ENCODE measurements at places on chromosomes 1 and 21.

- DNase-seq: no peak
Observed at GRCh38 chr1:226702318-226702956, 36.6 kb downstream of the ITPKB start.

DNA sequence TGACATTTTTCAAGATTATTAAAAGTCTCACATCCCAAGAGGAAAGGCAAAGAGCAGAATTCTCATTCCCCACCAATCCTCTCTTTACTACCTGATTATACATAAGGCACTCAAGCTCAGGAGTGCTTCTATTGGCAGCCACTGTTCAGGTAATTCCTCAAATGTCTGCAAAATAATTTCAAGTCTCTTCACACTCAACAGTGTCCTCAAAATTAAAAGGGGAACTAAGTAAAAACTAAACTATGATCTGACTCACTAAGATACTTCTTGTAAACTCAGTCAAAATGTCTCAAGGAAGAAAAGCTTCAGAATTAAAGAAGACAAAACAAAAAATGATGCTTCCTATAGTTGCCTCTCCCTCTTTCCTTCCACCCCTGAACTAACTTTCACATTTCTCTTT, 135.6 kb downstream of the GPATCH2 start:
- DNase-seq: no peak

- DNase-seq: no peak
Observed at GRCh38 chr1:236253918-236254637, 27.7 kb downstream of the ERO1B start.

GRCh38 chr1:233368106-233368788, 40.7 kb downstream of the MAP3K21 start:
- no peak for DNase-seq

DNA sequence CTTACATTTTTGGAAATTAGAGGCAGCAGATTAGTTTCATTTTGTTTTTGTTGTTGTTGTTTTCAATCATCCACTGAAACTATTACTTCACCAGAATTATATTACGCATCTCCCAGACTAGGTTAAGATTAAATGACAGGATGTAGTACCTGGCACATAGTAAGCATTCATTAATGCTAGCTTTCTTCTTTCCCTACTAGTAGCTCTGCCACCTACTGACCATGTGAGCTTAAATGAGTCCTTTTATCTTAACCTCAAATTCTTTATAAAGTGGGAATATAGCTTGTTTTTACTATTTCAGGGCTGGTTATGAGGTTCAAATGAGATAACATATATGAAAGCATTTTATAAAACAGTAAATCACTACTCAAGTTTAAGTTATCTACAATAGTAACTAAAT, 10.2 kb upstream of the ASPM start:
- DNase-seq: no peak

- DNase-seq: no peak
Observed at GRCh38 chr1:89552471-89553081, 27.9 kb downstream of the LRRC8B start.

DNA sequence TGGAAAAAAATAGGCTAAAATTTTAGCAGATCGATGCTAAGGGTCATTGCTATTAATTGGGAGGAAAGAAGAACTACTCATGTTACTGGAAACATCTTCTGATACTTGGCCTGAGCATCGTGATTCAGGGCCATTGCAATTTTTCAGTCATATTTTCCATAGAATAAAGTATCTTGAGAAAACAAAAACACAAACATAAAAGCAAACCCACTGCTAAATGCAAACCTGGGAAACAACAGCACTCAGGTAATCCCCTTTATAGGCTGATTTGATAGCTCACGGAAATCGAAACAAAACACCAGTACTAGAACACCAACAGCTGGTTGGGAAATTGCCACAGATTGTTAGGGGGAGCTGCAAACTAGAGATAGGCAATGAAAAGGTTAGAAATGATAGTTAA, 172.9 kb upstream of the ESRRG start:
- no peak for DNase-seq

- no peak for DNase-seq
Observed at GRCh38 chr21:26169061-26169610, 1.4 kb downstream of the APP start.

- DNase-seq: no peak
Observed at GRCh38 chr1:66758241-66758755, 6.0 kb downstream of the DYNLT5 start.

- DNase-seq: no peak
Observed at GRCh38 chr1:97573553-97573952, 347.3 kb downstream of the DPYD start.

DNA sequence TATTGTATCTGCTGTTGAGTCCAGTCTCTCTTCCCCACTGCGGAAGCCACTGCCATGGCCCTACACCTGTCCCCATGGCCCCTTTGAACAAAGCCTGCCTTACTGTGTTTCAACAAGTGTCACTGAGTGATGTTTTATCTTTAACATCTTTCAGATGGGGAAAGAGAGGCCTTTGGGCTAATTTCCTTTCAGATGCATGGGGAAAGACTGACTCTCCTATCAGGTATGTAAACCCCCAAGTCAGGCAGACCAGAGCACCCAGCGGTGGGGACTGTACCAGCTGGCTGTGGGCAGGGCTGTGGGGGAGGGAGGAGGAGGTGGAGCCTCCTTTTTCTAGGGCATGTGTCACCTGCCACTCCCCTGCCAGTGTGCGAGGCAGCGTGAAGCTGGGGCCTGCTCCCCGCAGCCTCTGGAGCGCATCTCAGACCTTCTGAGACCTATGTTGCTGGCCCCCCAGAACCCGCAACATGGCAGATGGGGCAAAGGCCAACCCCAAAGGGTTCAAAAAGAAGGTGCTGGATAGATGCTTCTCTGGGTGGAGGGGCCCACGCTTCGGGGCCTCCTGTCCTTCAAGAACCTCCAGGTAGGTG, at the start of gene PLA2G2F:
Gene PLA2G2F (plus strand): TSS at position 363 of the 590 bp plus-strand sequence. CDS start 105 bp downstream, at position 468.
- DNase-seq: no peak

DNA sequence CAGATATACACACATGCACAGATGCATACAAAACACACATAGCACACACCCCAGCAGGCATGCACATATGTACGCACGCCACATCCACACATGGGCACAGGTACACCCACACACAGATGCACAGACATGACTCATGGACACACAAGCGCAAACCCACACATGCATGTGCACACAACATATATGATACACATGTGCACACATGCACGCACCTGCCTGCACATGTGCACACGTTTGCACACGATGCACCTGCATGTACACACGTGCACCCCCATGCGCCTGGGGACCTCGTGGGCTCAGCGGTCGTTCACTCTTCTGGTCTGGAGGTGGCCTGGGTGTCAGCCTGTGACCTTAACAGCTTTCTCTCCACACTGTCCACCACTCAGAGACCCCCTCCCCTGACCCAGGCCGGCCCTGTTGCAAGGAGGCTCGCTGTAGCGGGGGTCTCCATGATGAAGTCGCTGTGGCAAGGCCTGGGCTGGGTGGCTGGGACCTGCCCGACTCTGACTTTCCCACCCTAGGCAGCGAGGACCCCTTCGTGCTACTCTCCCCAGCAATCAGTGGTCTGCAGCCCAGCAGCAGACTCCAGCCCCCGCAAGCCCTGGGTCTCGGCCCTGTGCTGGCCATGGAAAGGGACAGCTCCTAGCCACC, 92.1 kb upstream of the TTC34 start:
- DNase-seq: no peak

DNA sequence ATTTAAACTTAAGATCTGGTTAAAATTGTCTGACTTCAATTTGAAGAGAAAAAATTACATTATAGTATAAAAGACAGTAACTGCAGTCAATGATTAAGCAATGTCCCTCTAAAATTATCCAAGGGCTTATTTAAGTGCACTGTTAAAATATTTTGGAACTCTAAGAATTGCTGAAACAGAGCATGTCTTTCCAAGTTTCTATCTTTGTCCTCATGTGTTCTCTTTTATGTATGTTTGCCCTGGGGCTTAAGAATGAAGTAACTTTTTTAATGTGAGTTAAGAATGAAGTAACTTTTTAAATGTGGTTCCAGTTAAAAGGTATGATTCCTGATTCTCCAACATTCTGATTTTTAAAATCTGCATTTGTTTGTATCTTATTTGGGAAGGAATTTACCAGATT, 69.0 kb upstream of the MARK1 start:
- DNase-seq: no peak

- no peak for DNase-seq
Observed at GRCh38 chr1:87331365-87332241, 2.9 kb downstream of the LMO4 start.

- DNase-seq: no peak
Observed at GRCh38 chr1:233652526-233652925, 38.6 kb downstream of the KCNK1 start.

GRCh38 chr1:118918230-118918939, 69.8 kb downstream of the TBX15 start:
- no peak for DNase-seq

GRCh38 chr1:107681001-107681479, 283.9 kb downstream of the VAV3 start:
- DNase-seq: no peak

DNA sequence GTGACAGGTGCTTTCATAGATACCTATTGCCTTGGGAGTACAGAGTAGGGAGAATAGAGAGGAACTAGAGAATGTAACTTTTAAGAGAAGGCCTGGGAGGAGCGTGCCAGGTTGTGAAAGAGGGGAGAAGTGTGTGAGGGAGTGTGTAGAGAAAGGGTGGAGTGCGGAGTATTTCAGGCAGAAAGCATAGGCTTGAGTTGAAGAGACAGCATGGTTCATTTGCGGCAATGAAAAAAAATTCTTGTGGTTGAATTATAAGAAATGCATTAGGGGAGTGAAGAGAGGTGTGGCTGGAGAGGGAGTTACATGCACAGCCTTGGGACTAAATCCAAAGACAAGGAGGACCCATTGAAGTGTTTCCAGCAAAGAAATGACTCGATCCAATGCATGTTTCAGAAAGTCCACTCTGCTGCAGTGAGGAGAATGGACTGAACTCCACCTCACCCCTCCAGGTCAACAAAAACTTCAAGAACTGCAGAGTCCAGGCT, 81.7 kb upstream of the ADAM30 start:
- no peak for DNase-seq

GRCh38 chr1:201493757-201494617, 12.9 kb downstream of the CSRP1 start:
- no peak for DNase-seq

DNA sequence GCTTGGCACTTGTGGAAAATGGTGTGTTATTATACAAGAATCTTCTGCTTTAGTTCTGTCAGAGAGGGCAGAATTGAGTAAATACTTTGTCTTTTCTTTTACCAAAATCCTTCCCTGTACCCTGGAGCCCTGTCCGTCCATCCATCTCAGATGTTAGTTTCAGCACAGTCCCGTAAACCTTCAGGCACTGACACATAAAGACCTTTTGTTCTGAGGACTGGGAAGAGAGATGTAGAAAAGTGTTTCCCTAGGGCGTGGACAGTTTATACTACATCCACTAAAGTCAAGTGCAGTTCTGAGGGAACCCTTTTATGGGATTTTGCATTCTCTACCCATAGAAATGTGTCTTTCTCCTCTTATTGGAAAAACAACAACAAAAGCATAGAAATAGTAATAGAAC, 162.4 kb downstream of the PDE4B start:
- DNase-seq: no peak

GRCh38 chr21:23699402-23699801, 1907.9 kb downstream of the MRPL39 start:
- no peak for DNase-seq

GRCh38 chr1:112264553-112264952, 131.5 kb upstream of the CTTNBP2NL start:
- DNase-seq: no peak

DNA sequence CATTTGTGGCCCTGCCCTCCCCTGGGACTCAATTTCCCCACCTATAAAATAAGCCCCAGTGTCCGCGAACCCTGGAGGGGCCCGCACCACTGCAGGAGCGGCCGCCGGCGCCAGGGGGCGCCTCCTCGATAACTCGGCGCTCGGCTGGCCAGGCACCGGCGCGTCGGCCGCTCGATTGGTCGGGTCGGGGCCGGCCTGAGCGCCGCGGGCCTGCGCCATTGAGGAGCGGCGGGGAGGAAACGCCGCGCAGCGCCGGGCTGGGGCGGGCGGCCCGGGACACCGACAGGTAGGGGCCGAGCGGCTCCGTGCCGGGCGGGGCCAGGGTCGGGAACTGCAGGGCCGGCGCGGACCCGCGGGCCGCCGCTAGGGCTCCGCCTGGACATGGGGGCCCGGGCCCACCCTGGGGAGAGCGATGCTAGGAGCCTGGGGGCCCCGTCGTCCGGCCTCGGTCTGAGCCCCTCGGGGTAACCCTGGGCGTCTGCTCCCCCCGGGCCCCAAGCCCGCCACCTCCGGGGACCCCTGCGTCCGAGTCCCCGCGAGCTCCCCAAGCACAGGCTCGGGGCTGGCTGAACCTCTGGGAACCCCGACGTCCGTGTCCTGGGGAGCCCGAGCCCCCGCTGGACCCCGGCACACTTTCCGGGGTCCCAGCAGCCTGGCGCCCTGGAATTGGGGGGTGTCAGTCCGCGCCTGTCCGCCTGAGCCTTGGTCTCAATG, at the start of gene VPS13D:
Gene VPS13D (plus strand): TSS at position 196 of the 714 bp plus-strand sequence. CDS start 4,237 bp downstream, outside the sequence.
- no peak for DNase-seq

DNA sequence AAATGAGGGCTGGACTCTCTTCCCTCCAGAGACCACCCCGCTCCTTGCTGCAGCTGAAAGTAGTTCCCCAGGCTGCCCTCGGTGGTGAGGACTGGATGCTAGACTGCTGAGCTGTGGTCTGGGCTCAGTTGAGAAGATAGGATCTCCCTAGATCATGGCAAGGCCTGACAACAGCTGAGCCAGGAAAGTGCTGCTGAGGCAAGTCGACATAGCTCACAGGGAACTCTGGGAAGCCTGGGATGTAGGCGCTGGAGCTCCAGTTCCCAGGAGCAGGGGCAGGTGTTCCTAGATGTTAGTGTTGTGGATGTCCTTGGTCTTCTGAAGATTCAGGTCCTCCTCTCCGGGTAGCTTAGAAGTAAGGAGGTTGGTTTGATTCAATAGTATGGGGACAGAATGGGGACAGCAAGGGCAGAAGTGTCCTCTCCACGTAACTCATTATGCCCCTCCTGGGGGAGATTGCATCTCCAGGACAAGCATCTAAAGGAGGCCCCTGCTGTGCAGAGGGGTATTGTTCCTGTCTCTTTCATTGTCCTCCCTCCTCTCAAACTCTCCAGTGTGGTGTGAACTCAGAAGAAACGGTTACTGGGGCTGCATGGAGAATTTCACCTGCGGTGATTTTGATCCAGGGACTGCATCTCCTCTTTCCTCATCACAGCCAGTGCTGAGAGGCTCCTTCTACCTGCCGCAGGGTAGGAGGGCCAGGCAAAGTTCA, 3.7 kb downstream of the CYB561D1 start:
- no peak for DNase-seq

GRCh38 chr1:36182734-36183133, 26.8 kb downstream of the MAP7D1 start:
- DNase-seq: no peak

- no peak for DNase-seq
Observed at GRCh38 chr1:145942871-145943270, 14.9 kb downstream of the LIX1L start.

GRCh38 chr21:44288251-44289110, 2.8 kb downstream of the AIRE start:
- DNase-seq: no peak
